ENCODE measurements at places on chromosomes 13 and 19. TPM values are rescaled to one million over a fixed set of nuclear protein-coding genes. Genes with fewer than 3 reads are reported as not detected.

GRCh38 chr13:41018602-41018948, 541 bp downstream of the ELF1 start:
- H3K27ac ChIP-seq = no peak overlapping the region
- ATAC-seq = no peak
- H3K4me3 ChIP-seq = peak overlapping the region; percentile 25
- peaks cover 59% of the 10 kb centered on the region for H3K4me1 ChIP-seq
- H3K36me3 ChIP-seq = no peaks in the 10 kb centered on the region
- no peaks in the 10 kb centered on the region for H3K27me3 ChIP-seq

- ATAC-seq = no peak
- H3K36me3 ChIP-seq = peaks cover 41% of the 10 kb centered on the region
- no peak overlapping the region for H3K27ac ChIP-seq
- no peaks in the 10 kb centered on the region for H3K4me1 ChIP-seq
- H3K4me3 ChIP-seq = no peak overlapping the region
Measured at GRCh38 chr19:45138303-45138751, 22.5 kb downstream of the NKPD1 start.

- no peak for ATAC-seq
- H3K4me1 ChIP-seq = no peaks in the 10 kb centered on the region
- H3K4me3 ChIP-seq = no peak overlapping the region
- no peak overlapping the region for H3K27ac ChIP-seq
- H3K36me3 ChIP-seq = peaks cover 31% of the 10 kb centered on the region
Measured at GRCh38 chr19:47096100-47096704, 17.4 kb downstream of the ZC3H4 start.

DNA sequence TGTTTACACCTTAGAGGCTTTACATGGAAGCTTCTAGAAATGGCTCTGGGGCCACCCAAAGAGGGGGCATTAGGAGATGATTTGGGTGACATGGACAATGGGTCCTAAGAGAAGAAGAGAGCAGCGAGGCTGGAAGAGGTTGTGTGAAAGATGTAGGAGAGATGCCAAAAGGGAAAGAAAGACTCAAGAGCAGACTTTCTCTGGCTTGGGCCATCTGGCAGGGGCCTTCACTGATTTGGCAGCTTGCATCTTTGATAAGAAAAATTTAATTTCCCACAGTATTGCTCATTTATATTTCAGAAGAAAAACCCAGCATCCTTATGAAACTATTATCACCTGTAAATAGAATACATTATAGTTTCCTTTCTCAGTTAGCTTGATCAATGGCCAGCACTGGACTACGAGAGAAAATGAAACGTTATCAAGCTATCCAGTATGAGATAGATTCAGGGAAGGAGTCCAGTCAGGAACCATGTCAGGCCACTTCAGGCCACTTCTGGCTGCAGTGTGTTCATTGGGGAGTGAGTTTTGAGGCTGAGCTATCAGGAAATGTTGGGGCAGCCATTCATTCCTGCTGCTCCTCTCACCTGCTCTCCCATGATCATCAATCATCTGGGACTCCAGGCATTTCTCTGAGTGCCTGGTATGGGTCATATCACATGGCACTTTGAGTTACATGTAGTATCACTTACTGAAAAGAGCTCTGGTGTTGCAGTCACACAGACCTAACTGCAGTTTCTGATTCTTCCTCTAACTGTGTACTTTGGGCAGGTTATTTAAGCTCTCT, 10.3 kb downstream of the SCEL start:
- peaks cover 3% of the 10 kb centered on the region for H3K4me1 ChIP-seq
- no peak for ATAC-seq
- no peak overlapping the region for H3K4me3 ChIP-seq
- no peaks in the 10 kb centered on the region for H3K27me3 ChIP-seq

APOE gene
- 25.0 TPM for total RNA-seq

EBPL gene
- total RNA-seq = 51.2 TPM

LRRC63 gene
- not detected for total RNA-seq
